Activated CD4-positive, CD25-positive, alpha-beta regulatory T cell treated with anti-CD3 and anti-CD28 coated beads, Interleukin-2, amount 50 U/mL, for 24 hours (primary cell): ENCODE measurements at places on chromosomes 6 and 20.

DNA sequence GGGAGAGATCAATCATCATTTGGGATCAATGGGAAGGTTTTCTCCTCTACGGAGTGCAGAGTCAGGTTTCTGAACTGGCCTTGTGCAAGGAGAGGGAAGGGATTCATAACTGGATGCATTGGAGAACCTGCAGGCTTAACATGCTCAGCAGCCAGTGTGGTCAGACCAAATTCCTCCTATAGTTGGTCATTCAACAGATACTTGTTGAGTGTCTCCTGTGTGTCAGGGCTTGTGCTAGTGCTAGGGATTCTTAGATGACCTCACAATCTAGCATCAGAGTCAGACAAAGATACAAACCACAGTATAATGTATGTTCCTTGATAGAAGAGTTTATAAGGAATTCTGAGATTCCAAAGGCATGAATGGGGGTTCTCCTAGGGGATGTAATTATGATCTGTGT lies 23.9 kb downstream of the RALY start:
- ATAC-seq: no peak

- ATAC-seq: peak; percentile 55
Measured at GRCh38 chr6:108635505-108636226, 74.9 kb downstream of the FOXO3 start.

DNA sequence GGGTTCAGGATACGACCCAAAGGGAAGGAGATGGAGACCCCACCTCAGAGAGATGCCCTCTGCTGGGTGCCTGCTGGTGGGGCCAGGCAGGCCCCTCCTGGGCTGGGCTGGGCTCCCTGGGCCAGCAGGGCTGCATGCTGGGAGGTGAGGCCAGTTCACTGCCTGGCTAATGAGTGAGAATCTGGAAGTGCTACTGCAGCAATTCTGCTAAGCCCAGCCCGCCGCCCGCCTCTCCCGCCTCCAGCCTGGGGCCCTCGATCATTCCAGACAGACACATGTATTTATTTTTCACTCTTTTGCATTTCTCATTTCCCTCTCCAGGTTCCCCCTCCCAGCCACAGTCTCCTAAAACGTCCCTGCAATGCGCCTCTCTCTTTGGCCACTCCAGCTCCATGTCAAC lies 79.6 kb downstream of the CDH22 start:
- no peak for ATAC-seq

GRCh38 chr6:25034431-25034921 lies 98.7 kb upstream of the RIPOR2 start:
- ATAC-seq: no peak

GRCh38 chr6:14178083-14178445 lies 60.5 kb downstream of the CD83 start:
- ATAC-seq: no peak

DNA sequence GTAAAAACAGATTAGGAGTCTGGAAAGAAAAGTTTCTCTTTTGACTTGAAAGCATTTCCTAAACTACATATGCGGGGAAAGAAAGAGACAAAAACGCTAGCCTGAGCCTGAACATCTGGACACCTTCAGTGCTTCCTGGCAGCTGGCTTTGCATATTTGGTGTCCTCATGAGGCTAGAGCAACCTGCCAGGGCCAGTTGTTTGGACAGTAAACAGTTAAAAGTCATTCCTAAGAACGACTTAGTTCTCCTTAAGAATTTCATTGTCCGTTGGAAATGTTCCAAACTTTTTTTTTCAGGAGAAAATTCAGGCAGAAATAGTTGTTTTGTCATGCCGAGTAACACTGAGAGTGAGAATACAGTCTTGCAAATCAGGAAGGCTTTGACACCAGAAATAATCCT lies 199.8 kb downstream of the SMOC2 start:
- ATAC-seq: no peak

DNA sequence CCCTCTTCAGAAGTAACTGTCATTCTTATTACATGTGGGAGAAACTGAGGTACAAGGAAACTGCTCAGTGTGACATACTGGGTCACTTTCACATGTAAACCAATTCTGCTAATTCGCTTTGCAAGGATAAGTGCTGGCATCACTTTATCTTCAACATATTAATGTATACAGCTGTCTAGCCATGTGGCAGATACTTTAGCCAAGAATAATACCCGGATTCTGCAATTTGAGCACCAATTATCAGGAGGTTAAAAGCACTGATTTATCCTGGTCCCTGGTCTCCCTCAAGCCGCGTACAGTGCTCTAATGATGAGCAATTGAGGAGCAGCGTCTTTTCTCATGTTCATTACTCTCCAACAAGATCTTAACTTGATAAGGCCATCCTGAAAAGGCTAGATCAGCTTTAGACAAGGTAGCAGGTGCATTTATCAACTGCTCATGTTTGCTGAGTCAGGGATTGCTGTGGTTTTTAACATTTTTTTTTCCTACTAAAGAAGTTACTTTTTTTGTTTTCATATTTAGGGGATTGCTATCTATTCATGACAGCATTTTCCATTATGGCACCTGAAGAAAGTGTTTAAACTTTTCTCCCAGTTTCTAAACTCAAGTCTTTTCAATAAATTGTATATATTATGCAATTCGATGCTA lies 1066.3 kb upstream of the MAP3K7 start:
- no peak for ATAC-seq

GRCh38 chr6:137878486-137879285 lies 11.6 kb downstream of the TNFAIP3 start:
- ATAC-seq: no peak

GRCh38 chr6:100276311-100277057 lies 188.2 kb downstream of the SIM1 start:
- ATAC-seq: no peak

- no peak for ATAC-seq
Measured at GRCh38 chr6:100084316-100084990, 90.4 kb upstream of the MCHR2 start.

DNA sequence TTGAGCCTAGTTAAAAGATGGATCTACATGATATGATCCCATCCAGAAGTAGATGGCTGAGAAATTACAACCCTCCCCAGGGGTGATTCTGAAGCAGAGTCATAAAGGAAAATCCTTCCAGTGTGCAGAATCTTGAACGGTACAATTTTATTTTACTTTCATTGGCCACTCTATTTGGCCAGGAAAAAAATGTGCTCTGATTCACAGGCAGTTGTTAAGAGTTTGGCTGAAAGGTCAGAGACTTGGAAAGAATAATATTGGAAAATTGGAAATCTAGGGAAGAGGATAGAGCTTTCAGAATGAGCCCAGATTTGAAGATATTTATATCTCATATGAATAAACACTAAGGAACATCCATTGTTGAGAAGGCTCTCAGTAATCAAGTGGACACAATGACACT lies 1299.3 kb upstream of the GJE1 start:
- no peak for ATAC-seq

GRCh38 chr20:61599541-61599992 lies 347.5 kb downstream of the CDH4 start:
- no peak for ATAC-seq

- ATAC-seq: no peak
Measured at GRCh38 chr6:77462359-77463307, 658 bp downstream of the HTR1B start.

DNA sequence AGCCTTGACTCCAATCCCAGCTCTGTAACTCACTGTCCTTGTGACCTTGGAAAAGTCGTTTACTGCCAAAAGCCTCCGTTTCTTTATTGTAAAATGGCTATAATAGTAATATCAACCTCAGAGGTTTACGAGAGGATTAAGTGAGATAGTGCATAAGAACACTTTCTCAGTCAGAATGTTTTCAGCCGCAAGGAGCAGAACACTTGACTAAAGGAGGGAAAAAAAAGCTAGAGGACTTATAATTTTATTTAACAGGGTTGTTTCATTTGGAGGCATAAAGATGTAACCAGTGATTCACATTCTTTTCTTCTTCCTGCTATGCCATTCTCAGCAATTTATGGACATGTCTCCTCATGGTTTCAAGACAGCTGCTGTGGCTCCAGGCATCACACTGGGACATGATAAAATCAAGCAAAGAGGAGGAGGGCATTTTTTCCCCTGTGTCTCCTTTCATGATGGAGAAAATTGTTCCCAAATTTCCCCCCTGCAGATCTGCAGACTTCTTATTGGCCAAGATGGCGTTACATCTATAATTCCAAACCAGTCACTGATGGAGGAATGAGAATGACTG lies 143.0 kb upstream of the PTPN1 start:
- ATAC-seq: no peak

DNA sequence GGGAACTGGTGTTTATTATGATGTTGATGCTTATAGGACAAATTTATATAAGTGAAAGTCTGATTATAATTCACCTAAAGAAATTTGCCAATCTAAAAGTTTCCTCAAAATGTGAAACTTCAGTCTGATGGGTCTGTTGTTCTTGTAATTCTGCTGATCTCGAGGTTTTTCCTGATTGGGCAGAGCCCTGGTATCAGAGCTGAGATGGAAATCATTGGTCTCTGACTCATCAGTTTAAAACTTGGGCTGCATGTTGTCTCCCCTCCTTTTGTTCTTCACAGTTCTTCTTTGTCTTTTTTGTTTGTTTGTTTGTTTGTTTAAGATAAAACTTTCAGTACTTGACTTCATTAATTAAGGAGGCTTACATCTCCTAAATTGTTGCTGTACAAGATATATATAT lies 5.9 kb downstream of the SMAP1 start:
- ATAC-seq: peak; percentile 77
